ENCODE measurements at places on chromosomes 2 and 18. TPM values are rescaled to one million over a fixed set of nuclear protein-coding genes. Genes with fewer than 3 reads are reported as not detected.

LYG2 gene
- total RNA-seq, result not detected

DNA sequence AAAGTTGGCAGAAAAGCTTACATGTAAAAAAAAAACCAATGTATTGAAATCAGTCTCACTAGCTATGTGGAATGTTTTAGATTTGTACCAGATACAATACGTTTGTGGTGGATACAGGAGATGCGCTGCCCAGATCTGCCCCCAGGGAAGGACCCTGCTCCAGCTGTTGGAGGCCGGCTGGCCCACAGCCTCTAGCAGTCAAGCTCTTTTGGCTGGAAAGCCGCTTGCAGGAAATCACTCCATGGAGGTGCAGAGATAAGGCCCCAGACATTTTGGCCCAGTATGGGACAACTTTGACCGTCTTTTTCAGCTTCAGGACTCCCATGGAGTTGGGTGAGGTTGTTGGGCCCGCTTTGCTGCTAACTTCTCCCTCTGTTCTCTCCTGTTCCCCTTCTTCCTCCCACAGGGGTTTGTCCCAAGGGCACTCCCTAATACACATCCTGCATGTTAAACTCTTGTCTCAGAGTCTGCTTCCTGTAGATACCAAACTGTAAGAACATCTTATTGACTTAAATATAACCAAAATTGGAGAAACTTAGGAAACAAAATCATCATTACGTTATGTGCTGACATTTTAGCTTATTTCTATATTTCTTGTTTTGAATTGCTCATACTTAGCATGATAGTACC, 1.7 kb upstream of the QPCT start:
- H3K27ac ChIP-seq, result no peak overlapping the region
- H3K4me1 ChIP-seq, result no peaks in the 10 kb centered on the region
- DNase-seq, result no peak

DNA sequence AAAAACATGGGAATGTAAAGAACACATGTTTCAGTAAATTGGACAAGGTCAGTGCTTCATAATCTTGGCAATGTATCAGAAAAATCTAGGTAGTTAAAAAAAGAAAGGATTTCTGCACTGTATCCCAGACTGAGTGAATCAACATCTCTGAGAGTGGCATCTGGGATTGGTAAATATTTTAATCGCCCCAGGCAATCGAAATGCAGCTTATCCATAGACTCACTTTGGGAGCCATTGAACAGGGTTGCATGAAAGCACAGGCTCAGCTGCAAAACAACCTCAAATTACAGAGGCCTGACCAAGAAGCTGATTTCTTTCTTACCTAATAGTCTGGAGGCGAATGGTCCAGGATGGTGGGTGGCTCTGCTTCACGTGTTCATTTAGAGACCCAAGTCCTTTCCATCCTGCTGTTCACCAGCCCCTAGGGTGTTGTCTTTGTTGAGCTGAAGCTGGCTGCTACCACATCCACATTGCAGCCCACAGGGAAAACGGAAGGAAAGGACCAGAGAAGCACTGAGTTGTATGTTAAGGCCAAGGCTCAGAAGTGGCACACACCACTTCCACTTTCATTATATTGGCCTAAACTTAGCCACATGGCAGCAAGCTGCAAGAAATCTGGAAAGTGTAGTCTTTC, 59.0 kb downstream of the MOGAT1 start:
- H3K27ac ChIP-seq, result no peak overlapping the region
- no peak for DNase-seq
- H3K36me3 ChIP-seq, result no peaks in the 10 kb centered on the region
- H3K27me3 ChIP-seq, result no peaks in the 10 kb centered on the region

DNA sequence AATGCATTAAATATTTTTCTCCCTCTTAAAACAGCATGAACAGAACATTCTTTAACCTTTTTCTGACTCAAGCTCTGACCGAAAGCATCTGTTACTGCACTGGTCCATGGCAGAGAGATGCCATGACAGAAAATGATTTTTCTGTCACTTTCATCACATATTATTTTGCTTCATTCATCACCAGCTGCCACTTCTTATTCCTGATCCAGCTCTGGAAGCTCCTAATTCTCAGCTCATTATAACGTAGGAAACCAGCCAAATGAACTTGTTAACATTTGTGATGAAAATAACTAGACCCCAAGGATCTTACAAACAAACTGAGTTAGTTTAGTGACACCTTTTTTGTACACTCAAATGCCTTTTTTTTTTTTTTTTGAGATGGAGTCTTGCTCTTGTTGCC, 7.6 kb upstream of the CFLAR start:
- H3K36me3 ChIP-seq, result no peaks in the 10 kb centered on the region

DNA sequence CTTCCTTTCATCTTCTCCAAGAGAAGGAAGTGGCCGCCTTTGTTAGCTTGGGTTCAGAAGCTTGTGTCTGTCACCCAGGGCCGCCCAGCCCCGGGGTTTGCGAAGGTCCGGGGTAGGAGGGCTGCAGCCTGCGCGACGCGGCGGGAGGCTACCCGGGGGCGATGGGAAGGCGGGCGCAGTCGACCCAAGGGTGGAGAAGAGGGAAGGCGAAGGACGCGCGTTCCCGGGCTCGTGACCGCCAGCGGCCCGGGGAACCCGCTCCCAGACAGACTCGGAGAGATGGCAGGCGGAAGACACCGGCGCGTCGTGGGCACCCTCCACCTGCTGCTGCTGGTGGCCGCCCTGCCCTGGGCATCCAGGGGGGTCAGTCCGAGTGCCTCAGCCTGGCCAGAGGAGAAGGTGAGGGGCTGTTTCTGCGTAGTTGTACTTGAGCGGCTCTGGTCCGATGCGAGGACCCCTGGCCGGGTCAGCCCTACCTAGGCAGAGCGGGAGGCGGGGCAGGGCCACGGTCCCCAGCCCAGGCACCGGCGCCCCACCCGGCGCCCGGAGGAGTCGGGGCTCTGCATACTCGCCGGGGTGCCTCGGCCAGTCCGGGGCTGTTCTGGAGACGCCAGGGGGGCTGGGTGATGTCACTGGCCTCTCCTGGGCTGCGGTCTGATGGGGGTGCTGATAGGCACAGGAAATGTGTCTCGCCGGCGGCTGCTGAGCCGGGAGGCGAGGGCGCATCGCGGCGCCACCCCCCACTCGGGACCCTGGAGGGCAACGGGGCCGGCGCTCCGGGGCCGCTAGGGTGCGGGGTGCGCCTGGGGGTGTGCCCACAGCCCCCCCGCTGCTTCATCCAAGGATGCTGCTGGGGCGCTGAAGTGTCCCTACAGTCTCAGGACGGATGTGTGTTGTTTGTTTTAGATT, at the start of gene QPCT:
TSS of gene QPCT (plus strand) at position 178 of the 909 bp plus-strand sequence. CDS start at position 280, 102 bp downstream.
- DNase-seq, result peak; percentile 10
- peak within 1 kb of the TSS; percentile 54 for H3K27ac ChIP-seq
- peak within 1 kb of the TSS; percentile 45 for H3K4me3 ChIP-seq
- H3K4me1 ChIP-seq, result no peaks in the 10 kb centered on the region
- H3K36me3 ChIP-seq, result no peaks in the 10 kb centered on the region

- H3K27me3 ChIP-seq, result no peaks in the 10 kb centered on the region
- H3K4me1 ChIP-seq, result no peaks in the 10 kb centered on the region
- H3K4me3 ChIP-seq, result no peak overlapping the region
- DNase-seq, result no peak
- H3K36me3 ChIP-seq, result no peaks in the 10 kb centered on the region
These were observed 22.3 kb downstream of the KRTCAP3 start for GRCh38 chr2:27464443-27464842.

Data from prostate gland (tissue), 2 donors.